Stomach (tissue), 19 donors: ENCODE measurements at places on chromosomes 2 and 18. TPM values are rescaled to one million over a fixed set of nuclear protein-coding genes. Genes with fewer than 3 reads are reported as not detected.

- peak; percentile 31 for DNase-seq
Measured at GRCh38 chr2:72539071-72539552, 286.7 kb downstream of the EXOC6B start.

DNA sequence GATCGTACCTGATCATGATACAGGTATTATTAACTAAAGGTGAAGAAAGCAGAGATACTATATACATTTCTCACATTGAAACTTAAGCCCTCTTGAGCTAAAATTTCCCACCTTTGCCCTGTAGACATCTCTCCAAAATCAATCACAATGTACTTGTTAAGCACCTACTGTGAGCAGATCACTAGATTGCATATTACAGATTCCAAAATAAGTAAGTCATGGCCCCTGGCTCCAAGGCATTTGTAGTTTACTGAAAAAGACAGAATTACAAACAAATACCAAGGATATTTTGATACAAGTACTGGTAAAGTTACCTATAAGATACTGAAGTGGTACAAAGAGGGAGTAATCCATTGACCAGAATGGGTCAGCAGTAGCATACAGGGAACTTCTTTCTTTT, 455.3 kb downstream of the STK39 start:
- no peak for DNase-seq

DNA sequence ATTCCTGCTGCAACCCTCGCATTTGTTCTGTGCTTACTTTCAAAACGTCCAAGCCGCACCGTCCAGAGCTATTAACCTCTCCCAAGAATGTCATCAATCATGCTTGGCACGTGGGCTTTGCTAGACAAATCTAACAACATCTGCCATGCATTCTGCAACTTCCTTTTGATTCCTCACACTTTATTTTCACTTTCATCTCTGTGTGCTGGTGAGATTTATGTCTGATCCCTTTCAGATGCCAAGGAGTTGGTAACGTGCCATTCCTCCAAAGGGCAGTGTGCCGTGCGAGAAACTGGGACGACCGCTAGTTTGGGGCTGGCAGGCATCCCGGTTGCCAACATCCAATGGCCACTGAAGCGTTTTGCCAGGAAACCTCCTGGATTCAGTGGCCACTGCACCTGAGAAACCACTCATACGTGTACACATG, 230.0 kb upstream of the PARD3B start:
- peak; percentile 51 for DNase-seq

DNA sequence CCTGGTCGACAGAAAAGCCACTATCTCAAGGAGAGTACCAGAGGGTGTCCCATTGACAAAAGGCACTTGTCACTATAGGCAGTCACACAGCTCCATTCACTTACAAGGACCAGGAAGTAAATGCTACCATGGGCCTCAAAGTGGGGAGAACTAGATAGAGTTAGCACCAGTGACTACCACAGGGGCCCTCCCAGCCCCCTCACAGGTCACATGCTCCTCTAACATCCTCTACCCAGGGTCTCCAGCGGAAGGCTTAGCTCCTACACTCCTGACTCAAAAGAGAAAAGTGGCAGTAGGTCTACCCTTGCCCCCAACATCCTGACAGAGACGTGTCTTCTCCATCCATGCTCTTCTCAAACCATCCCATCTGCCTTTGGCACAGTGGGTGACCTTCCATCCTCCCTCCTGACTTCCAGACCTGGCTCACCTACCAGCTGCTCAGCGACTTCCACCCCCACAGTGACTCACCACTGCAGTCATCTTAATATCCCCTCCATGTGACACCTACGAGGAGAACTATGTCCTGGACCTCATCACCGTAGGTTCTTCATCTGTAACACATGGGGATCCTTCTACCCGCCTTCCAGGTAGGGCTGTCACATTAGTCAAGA, 5.6 kb upstream of the DNMT3A start:
- DNase-seq, result no peak

DNA sequence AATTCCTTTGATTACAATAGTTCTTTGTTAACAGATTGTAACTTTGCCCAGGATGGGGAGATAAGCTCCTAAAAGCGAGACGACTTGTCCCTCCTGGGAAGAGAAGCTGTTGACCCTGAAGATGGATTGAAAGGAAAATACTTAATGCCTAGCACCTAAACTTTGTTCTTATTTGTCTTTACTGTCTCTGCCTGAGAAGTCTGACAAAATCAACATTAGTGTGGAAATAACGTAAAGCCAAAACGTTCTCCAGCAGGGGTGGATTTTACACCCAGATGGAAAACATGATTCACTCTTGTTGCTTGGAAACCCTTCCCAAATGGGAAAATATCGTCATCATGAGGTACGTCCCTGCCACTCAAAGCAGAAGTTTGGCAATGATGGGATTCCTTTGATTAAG, 450.1 kb downstream of the SLC4A3 start:
- DNase-seq, result peak; percentile 54

- no peak for DNase-seq
Measured at GRCh38 chr2:127401757-127402695, 14.3 kb upstream of the MAP3K2 start.

DNA sequence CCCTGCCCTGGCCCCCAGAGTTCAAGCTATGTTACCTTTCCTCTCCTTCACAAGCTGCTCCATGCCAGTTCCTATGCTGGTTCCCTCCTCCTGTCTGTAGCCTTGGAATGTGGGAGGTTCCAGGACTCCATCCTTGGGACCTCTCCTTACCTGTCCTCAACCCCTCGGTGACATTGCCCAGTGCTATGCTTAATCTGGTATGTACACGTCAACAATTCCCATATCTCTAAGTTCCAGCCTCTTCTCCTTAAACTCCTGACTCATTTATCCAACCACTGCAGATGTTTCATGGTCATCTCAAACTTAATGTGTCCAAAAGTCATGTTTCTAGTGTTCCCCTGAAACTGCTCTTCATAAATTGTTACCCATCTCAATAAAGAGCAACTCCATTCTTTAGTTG, 160.8 kb downstream of the TNS1 start:
- no peak for DNase-seq

DNA sequence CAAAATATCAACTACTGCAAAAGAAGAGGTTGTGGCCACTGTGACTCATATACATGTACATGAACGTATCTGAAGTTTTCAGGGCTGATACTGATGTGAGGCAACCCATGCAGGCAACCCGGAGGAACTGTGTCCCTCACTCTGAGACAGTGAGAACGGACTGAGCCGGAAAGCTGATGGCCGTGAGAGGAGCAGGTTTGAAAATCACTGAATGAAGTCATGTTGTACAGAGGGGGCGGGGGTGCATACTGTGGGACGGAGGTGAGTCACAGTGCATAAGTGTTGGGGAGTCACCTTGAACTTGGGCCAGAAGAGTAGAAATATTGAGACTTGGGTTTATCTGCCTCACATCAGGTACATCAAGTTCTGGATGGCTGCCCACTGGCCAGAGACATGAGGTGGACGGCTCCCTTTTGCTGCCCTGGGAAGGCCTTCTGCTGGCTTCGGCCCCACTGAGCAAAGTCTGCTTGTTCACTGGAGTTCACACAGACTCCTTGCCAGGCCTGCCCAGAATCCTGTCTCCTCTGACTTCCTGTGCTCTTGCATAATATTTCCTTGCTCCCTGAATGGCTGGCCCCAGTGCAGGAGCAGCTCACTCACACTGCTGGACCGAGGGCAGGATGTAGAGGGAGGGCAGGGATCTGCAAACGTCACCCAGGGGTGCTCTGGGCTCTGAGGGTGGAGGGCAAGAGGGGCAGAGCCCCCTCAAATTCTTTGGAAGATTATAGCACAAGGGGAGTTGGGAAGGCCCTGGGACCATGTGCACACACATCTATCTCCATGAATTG, 18.1 kb downstream of the EPAS1 start:
- peak; percentile 79 for DNase-seq

C1D gene
- 47.9 TPM for total RNA-seq

- DNase-seq, result no peak
Measured at GRCh38 chr18:58187674-58188073, 143.6 kb downstream of the NEDD4L start.

ZDBF2 gene
- total RNA-seq, result 21.7 TPM

GRCh38 chr2:96171831-96172230, 26.6 kb upstream of the DUSP2 start:
- DNase-seq, result no peak

SPRED2 gene
- 9.8 TPM for total RNA-seq

ARPC2 gene
- total RNA-seq, result 456 TPM

SCN3A gene
- total RNA-seq, result 2.3 TPM

DNA sequence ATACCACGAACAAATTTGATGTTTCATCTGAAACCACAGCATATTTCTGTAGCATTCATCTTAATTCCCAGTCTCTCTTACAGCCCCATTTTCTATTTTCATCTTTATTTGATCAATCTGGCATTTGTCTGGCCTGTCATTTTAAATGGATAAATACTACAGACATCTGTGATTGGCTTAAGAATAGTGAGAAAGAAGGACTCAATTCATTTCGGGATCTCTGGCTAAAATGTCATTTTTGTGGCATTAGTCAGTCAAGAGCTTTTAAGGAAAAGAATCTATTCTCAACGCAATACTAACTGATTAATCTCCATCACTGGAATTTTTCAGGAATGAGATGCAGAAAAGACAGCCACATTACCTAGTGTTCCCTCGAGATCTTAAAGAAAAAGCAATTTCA, 585.9 kb downstream of the IRS1 start:
- DNase-seq, result no peak

- DNase-seq, result peak; percentile 90
Measured at GRCh38 chr2:74587664-74588277, 33.3 kb downstream of the DOK1 start.

DNA sequence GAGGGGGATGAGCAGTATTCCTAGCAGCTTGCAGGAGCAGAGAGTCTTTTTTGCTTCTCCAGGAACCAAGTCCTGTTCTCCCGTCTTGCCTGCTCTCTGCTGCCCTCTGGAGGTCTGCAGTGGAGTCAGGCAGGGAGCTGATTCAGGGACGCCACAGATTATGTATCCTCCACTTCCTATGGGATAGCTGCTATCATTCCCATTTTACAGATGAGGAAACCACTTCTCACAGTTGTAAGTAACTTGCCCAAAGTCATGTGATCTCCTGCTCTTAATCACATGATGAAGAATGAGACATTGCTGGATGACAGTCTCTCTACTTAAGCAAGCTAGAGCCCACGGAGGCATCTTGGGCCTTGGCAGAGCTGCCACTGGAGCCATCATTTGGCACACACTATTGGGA, 8.3 kb downstream of the SLC4A5 start:
- DNase-seq, result peak; percentile 92

DNA sequence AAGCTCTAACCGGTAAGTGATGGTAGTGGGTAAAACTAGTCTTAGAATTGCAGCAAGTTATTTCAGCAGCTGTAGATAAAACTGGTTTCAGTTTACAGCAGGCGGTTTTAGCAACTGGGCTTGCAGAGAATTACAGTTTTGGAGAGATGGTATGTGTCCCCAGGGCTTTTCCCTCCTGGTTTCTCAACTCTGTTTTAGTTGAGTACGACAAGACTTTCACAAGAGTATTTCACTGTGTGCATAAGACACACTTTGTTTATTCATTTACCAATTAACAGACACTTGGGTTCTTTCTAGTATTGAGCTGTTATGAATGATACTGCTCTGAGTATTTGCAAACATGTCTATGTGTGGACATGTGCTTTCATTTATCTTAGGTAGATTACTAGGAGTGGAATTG, 65.6 kb upstream of the RFX8 start:
- no peak for DNase-seq

DNA sequence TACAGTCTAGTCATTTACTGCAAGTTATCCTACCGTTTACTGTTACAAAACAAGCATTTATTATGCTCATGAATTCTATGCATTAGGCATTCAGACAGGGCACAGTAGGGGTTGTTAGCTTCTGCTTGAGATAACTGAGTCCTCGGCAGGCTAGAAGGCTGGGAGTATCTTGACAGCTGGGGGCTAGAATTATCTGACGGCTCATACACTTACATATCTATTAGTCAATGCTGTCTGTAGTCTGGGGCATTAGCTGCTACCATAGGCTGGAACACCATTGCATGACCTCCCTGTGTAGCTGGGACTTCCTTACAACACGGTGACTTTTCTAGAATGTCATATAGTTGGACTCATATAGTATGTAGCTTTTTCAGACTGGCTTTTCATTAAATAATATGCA, 61.9 kb upstream of the ALK start:
- no peak for DNase-seq

DNA sequence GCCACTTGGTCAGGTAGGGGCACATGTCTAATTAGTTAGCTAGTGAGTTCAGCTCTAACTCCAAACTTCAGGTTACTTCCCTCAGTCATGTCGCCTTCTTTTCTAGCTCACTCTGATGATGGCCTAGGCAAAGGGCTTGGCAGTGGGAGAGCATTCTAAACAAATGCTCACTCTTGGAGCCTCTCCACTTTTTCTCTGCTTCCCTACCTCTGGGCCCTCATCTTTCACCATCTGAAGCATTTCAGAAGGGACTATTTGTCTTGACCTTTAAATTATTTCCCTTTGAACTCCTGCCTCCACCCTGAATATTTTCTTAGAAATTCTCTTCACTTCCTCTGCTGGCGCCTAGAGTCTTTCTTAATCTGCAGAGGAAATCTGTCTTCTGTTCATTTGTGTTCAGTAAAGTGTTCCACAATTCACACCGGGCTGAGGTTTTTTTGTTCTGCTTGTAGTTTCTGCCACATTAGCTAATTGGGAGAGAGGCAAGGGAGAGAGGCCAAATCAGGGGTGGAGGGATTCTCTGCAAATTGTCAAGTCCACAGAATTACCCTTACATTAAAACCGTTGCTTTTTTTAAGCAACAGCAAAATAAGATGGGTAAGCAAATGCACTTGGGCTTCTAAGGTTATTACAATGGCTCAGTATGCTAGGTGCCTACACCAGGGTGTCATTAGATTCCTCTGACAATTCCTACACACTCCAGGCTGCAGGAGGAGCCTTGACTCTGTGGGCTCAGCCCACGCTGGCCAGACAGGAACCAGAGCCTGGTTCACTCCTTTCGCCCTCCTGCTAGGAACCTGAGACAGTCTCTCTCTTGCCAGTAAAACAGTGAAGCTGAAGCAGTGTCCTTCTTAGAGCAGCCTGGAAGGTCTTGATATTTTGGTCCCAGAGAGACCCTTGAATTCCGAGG, 5.5 kb downstream of the MSGN1 start:
- DNase-seq, result no peak

PLCL1 gene
- 28.7 TPM for total RNA-seq

DNA sequence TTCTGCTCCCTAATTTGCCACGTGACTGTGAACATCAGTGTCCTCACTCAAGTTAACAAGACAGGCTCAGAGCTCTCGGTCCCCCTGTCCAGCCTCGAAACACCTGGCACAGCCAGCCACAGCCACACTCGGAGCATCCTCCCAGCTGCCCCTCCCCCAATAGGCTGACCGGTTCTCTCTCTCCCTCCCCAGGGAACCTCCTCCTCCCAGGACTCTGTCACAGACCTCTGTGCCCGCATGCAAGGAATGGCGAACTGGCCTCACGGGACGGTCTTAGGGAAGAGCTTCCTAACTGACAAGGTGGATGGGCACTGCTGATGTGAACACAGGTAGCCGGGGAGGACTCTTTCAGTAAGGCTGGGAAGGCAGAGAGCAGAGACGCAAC, 18.8 kb downstream of the CYP26B1 start:
- no peak for DNase-seq

LAMA1 gene
- not detected for total RNA-seq
